ENCODE measurements at places on chromosomes 6 and 20.

GRCh38 chr6:40930555-40930954 lies 108.5 kb downstream of the UNC5CL start:
- no peak for DNase-seq

DNA sequence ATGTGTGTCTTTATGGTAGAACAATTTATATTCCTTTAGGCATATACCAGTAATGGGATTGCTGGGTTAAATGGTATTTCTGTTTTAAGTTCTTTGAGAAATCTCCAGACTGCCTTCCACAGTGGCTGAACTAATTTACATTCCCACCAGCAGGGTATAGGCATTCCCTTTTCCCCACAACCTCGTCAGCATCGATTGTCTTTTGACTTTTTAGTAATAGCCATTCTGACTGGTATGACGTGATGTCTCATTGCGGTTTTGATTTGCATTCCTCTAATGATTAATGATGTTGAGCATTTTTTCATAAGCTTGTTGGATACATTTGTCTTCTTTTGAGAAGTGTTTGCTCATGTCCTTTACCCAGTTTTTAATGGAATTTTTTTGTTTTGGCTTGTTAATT lies 5.3 kb upstream of the TASP1 start:
- DNase-seq = no peak

DNA sequence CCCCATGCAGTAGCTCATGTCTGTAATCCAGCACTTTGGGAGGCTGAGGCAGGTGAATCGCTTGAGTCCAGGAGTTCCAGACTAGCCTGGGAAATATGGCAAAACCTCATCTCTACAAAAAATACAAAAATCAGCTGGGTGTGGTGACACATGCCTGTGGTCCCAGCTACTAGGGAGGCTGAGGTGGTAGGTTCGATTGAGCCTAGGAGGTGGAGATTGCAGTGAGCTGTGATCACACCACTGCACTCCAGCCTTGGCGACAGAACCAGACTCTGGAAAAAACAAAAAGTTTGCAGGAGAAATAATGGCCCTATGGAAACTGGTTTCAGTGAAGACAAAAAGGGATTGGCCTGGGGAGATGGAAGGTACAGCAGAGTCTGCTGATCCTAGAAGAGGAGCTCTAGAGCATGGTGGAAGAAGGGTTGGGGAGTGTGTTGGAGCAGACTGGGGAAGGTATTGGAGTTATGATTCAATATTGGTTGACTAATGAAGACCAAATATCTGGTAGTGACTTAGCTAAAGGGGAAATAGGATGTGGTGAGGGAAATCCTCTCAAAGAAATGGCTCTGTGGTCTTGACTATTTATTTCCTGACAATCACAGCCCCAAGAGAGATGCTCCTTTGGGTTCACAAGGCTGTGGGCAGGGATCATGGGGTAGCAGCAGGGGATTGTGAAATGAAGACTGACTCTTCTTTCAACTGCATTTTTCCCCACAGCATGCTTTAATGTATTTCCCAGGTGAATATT lies 281.9 kb downstream of the UTRN start:
- DNase-seq = no peak

DNA sequence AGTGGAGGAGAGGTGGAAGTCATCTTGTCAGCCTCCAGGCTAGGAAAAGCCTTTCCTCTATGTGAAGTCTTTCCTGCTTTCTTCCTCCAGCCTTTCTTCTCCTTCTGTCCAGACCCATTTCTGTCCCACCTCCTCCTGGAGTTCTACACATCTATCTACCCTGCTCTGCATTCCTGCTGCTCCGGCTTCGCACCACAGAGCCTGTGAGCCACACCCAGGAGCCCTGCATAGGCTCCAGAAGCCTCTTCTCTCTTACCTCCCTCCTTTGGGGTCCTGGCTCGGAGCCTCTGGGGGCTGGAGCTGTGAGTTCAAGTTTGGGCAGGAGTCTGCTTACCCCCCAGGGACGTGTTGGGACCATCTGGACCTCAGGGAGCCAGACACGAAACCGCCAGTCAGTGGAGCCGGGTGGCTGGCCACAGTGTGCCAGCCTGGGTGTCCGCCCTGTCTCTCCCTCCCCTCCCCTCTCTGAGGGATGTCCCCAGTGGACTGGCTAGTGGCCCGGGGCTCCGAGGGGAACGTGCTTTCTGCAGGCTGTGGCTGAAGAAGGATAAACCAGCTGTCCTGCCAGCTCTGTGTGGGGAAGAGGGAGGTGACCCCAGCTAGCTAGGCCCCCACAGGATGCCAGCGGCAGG lies 99.2 kb downstream of the VEGFA start:
- DNase-seq = no peak

GRCh38 chr20:50792708-50793574 lies 1.9 kb upstream of the BCAS4 start:
- no peak for DNase-seq

- DNase-seq = no peak
Observed at GRCh38 chr20:46651091-46651962, at the start of gene SLC13A3. Gene SLC13A3, minus strand, starts transcription at chr20:46651459. Its CDS starts 38 bp downstream, at chr20:46651421.

DNA sequence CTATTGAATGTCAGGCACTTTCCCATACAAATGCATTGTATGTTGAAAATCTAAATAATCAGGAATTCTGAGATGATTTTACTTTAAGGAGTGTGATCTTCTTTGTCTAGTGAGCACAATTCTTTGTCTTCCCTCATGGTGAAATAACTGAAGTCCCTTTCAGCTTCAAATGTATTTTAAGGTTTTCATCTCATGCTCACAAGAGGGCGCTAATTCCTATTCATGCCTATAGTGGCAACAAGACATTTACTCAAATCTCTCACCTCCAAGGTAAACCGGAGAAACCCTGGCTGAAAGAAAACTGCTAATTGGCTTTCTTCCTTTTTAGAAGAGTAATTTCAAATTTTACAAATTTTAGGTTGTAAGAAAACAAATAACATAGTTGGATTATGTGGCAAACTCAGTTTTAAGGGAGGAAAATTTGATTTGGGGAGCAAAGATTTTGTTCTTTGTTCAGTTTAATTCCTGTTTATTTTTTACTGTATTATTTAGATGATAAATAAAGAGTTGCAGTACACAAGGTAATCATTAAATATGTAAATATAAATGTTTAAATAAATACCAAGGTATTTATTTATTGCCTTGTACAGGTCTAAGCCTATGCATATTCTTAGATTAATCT lies 69.1 kb downstream of the SLC35F1 start:
- DNase-seq = peak; percentile 41

DNA sequence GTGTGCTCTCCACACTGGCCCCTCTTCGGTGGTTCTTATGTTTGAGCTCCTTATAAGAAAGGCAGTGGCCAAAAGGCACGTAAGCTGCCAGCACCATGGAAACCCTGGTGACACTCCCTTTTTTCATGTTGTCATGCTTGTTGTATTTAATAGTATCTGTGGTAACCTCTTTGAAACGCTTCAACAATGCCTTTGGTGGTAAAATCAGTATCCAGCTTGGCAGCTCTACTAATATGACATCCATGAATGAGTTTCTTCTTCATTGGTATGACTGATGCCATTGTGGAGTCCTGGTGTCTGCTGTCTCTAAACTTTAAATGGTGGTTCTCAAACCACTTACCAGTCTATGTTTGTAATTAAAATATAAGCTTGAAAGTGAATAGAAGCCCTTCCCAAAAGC lies 10.7 kb upstream of the MYLK2 start:
- DNase-seq = no peak

DNA sequence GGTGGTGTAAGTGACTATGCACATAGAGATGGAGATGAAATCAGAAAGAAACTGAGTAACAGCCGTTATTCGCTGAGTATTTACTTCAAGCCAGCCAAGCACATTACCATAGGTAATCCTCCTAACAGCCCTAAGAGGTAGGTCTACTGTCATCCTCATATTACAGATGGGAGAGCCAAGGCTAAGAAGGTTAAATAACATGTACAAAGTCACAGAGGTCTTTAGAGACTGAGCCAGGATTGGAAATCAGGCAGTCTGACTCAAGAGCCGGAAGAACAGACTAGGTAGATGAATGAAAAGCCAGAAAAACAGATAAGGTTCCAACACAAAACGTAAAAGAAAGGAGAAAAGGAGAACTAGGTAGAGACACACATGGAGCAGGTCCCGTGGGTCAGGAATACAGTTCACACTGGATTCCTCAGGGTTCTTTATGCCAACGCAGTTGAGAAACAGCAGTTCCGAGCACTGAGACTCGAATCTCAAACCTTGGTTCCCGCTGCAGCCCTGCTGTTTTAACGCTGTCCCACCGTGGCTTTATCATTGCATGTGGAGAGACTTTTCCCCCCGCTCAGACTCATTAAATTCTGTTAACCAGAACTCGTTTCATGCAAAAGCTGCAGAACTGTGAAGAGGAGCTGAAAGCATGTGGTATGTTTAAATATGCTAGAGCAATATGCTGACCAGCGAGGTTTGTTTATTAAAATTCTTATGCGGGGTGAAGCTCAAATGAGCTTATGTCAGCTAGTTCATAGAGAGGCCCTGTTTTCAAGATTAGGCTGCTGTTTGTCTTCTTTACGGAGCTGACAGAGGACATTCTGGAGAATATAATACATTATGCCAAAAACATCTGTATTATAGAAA lies 537.9 kb downstream of the CD83 start:
- DNase-seq = no peak

GRCh38 chr20:46087161-46087560 lies 2.6 kb downstream of the NCOA5 start:
- no peak for DNase-seq

- DNase-seq = no peak
Observed at GRCh38 chr6:111614833-111615582, 9.3 kb upstream of the TRAF3IP2 start.

DNA sequence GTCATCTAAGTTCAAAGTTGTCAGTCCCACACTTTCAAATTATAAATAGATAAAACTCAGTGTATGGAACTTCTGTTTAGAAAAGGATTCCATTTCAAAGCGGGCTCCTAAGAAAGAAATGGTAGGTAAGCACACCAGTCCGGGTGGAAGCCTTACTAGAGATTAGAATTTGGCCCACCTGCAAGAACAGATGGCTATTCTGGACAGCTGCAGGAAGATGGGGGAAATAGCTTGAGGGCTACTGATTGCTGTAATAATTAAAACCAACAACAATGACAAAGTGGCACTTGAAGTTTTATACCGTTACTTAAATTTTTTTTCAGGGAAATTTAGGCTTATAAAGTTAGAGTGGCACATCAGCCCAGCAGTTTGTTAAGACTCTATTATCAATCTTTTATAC lies 83.3 kb downstream of the HIVEP2 start:
- peak; percentile 19 for DNase-seq

- DNase-seq = peak; percentile 27
Observed at GRCh38 chr6:70369332-70369950, 43.9 kb upstream of the FAM135A start.

All from cerebellum (tissue), 4 donors.